Stimulated activated naive CD4-positive, alpha-beta T cell treated with Interleukin-2 at 50 U/mL for 16 hours (primary cell): ENCODE measurements at places on chromosomes 16 and 17.

DNA sequence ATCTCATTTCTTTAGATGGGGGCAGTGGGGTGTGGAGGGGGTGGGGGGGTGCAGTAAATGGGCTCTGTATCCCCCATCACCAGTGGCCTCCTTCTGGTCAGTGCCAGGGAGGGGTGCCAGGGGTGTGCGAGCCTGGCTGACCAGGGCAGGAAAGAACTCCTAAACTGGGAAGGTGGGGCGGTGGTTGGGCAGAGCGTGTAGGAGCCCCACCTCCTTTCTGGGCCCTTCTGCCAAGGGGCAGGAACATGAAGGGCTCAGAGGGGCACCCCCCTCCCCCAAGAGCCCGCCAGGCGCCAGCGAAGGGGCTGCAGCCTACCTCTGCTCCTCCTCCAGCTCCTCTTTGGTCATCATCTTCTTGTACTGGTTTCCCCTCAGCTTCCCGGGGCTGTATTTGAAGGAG is 26.0 kb downstream of the MXRA7 start:
- no peak for DNase-seq

DNA sequence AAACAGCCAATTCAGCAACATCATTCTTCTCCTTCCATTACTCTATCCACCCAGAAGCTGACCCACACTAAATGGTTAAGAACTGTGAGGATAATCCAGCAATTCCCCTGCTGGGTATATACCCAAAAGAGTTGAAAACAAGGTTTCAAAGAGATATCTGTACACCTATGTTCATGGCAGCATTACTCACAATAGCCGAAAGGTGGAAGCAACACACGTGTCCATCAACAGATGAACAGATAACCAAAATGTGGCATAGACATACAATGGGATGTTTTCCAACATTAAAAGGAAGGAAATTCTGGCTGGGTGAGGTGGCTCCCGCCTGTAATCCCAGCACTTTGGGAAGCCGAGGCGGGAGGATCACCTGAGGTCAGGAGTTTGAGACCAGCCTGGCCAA is 19.9 kb downstream of the MIS12 start:
- no peak for DNase-seq

GRCh38 chr17:27402943-27403342 is 53.3 kb upstream of the KSR1 start:
- DNase-seq = no peak

GRCh38 chr17:57577751-57578607 is 167.1 kb downstream of the CCDC182 start:
- no peak for DNase-seq

DNA sequence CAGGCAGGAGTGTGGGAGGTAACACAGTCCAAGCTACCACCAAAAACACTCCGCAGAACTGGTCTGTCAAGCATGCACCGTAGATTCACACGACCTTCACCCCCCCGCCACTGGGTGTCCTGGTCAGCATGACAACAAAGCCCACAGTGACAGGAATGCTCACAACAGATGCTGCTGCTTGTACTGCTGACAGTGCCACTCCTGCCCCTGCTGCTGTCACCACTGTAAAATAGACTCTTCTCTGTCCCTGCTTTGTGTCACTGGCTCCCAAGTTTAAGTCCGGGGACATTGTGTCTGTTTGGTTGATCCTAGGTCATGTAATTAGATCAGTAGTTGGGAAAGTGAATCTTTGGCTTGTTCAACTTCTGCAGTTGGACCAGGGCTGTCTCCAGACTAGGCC is 7.0 kb upstream of the ODF4 start:
- no peak for DNase-seq

- no peak for DNase-seq
These were observed 26.1 kb downstream of the TRPV3 start for GRCh38 chr17:3531266-3532101.

- no peak for DNase-seq
These were observed 219.5 kb downstream of the NTN1 start for GRCh38 chr17:9240659-9241370.
